ENCODE measurements at places on chromosomes 5 and 9.

GRCh38 chr9:19809422-19810269 lies 20.8 kb upstream of the SLC24A2 start:
- DNase-seq = no peak

DNA sequence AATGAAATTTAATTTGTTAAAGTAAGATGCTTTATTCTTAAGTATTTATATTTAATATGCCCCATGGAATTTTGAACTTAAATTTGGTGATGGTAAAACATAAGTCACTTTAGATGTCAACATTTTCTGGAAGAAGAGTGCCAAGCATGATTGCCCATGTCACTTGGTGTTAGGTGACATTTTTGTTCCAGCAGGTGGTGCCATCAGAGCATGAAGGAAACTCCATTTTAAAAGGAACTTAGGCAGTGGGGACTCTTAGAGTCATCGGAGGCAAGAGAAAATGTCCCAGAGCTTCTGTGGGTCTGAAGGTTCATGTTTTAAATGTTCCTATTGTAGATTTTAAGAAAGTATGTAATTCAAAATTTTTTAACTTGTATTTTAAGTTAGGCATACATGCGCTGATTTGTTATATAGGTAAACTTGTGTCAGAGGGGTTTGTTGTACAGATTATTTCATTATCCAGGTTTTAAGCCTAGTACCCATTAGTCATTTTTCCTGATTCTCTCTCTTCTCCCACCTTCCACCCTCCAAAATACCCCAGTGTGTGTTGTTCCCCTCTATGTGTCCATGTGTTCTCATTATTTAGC lies 789.3 kb downstream of the SEMA5A start:
- no peak for DNase-seq

DNA sequence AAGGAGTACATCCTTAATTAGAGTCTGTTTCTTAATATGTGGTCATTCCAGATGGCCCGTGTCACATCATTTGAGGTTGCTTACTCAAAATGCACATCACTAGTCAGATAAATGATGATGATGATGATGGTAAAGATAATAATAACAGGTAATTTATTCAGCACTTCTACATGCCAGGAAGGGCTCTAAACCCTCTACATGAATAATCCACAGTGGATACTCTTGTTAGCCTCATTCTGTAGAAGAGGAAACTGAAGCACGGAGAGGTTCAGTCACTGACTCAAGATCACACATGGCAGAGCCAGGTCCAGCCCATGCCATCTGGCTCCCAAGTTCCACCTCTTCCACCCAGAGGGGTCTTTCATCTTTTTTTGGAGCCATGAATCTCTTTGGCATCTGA lies 11.7 kb downstream of the SH3PXD2B start:
- DNase-seq = no peak

- DNase-seq = no peak
Measured at GRCh38 chr9:88826181-88826580, 165.1 kb upstream of the S1PR3 start.

DNA sequence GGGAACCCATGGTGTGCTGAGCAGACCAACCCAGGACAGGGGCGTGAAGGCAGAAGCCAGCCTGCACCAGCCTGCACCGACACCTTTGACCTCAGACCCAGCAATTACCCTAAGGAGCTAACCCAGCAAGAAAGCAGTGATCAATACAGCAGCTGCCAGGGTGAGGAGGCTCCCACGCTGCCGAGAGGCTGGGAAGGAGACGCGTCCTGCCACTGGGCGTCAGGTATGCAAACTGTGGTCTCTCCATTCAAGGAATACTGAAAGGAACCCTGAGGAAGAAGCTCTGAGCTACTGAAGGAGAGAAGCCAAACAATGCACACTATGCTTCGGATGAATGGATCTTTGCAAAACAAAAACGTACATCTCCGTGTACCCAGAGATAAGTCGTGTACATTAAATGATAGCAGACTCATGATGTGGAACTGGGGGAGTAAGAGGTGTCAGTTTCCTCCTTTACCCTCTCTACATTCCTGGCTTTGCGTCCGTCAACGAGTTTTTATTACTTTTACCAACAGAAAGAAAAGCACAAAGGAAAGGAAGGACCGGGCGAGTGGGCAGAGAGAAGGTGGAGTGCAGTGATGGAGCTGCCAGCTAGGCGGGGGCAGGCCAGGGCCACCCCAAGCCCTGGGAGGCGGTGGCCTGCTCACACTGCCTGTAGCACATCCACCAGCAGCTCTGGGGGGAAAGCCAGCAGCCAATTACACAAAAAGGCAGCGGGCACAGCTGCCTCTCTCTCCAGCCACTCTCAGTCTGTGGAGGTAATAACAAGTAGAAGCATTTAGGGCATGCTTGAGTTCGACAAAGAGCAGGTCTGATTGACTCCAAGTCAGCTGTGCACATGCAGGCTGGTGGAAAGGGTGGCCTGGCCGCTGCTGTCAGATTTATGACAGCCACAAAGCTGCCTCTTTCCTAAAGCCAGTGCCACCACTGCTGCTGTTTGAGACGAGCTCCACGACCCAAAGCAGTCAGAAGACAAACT lies 29.3 kb downstream of the RASGEF1C start:
- no peak for DNase-seq

GRCh38 chr5:10445352-10445751 lies 3.7 kb downstream of the ROPN1L start:
- peak; percentile 60 for DNase-seq

DNA sequence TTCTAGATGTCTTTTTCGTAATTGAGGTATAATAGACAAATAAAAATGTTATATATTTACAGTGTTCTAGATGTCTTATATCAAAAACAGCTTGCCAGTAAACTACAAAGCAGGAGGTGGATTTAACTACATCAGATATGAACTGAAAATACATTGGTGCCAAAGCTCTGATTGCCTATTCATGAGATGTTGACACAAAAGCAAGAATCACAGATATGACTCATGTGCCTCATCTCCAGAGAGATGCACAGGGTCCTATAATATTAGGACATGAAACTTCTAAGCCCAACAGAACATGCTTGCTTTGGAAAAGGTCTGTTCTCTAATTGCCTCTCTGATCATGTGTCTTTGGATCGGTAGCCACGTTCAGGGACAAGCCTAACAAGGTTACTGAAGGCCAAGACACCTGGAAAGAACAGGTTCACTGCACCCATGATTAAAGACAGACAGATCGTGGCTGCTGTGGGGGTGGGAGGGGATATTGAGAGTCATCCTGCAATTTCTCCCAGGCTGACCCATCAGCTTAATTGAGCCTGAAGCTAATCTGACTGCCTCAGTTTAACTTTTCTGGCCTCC lies 16.8 kb downstream of the ABCA1 start:
- DNase-seq = no peak

DNA sequence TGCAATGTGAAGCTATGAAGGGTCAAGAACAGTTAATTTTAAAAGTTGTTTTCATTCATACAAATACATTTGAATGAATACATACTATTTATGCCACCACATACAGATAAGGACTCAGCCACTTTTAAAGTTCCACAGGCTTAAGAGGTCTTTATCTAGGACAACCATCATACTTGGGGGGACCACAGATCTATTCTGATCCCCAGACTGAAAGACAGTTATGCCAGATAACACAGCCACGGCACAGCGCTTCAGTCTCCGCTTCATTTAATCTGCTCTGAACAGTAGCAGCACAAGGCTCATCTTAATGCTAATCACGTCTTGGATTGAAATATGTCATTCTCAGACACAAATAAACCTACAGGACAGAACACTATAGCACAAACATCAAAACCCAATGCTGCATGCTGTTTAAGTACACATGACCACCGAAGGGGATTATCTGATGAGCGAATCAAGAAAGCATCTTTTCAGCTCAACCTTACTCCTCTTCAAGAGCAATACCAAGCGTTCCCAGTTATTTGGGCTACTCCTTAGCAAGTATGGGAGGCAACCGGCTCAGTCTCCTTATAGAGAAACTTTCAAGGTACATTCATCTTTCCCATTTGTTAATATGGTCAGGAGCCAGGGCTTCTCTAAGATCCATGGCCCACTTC lies 33.3 kb downstream of the PUM3 start:
- DNase-seq = no peak

DNA sequence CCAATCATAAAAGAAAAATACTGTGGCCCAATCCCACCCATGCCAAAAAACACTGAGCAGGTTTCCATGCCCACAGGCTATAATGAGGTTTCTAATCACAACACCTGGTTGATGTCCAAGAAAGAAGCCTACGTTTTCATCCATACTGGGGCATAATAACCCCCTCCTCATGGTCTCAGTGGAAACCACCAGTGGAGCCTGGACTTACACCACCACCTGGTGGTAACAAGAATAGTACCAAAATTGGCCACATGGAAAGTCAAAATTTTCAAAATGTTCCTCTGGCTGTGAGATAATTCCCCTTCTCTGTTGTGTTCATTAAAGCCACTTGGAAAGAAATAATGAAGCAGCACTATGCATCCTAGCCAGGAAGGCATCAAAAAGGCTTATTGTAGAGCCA lies 687.3 kb upstream of the ST8SIA4 start:
- DNase-seq = peak; percentile 1

- DNase-seq = no peak
Measured at GRCh38 chr9:93050231-93050630, 8.3 kb upstream of the SUSD3 start.

DNA sequence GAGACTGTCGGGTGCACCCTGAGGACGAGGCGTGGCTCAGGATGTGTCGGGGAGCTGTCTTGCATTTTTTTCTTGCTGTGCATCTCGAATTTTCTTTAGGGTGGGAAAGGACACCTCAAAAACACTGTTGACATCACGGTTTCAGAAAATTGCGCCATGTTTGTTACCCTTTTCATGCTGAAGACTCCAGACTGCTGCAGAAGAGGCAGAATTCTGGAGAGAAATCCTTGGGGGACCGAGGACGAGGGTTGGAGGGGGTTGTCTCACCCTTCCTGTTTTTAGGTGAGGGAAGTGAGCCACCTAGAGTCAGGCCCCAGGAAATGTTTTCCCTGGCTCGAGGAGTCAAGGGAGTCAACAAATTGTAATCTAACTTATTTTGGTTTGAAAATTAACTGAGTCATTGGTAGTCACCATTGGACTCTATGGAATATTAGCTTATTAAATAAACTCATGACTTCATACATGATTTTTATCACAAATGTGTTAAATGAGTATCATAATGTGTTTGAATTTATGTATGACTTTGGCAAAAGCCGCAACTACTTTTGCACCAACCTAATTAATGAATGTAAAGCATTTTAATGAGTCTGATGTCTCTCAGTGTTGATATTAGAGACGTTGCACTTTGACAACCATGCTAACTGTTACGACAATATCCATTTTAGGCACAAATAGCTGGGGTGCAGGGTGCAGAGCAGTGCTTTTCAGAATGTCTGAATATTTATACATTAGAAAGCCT lies 724 bp upstream of the LYSMD3 start:
- DNase-seq = no peak

- no peak for DNase-seq
Measured at GRCh38 chr5:1431021-1431811, 14.0 kb downstream of the SLC6A3 start.

- DNase-seq = no peak
Measured at GRCh38 chr5:107370396-107370968, 300.3 kb downstream of the EFNA5 start.

DNA sequence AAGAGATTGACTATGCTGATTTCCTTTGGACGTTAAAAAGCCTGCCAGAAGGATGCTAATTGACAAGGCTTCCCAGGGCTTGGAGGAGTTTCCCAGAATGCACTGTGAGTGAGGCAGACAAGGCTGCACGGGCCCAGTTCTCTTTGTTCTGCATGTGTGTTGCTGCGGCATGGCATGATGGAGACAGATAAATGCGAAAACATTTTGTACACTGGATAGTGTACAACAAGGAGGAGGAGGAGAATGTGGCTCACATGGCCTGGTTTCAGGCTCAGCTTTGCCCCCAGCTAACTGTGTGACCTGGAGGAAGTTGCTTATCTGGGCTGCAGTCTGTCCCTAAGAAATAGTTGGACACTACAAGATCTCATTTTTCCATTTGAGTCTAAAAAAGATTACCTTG lies 135.5 kb upstream of the CPEB4 start:
- DNase-seq = no peak

DNA sequence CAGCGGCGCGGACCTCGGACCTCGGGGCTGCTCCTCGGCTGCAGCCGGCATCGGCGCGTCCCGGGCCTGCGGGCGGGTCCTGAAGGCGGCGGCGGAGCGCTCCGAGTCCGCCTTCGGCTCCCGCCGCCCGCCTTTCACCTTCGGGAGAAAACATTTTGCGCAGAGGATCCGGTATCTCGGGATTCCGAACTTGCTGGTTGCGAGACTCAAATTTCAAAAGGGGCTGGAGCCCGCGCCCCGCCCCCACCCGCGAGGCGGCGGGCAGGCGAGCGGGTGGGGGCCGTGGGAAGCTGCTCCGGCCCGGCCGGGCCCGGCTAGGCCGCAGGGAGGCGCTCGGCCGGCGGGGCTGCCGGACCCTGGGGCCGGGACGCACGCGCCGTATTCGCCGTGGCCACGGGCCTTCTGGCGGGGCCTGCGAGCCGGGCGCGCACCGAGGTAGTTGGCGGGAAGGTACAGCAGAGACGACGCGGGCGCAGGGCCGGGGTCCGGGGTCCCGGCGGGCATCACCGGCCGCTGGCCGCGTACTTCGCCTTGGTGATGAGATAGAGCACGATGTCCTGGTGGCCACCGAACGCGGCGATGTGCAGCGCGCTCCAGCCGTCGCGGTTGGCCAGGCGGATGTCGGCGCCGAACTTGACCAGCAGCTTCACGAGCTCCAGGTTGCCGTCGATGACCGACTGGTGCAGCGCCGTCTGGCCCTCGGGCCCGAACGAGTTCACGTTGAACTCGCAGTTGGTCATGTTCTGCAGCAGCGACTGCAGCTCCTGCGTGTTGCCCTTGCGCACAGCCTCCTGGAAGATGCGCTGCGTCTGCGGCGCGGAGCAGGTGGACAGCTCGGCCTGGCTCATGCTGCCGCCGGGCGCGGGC lies 757 bp downstream of the NRARP start:
- no peak for DNase-seq

DNA sequence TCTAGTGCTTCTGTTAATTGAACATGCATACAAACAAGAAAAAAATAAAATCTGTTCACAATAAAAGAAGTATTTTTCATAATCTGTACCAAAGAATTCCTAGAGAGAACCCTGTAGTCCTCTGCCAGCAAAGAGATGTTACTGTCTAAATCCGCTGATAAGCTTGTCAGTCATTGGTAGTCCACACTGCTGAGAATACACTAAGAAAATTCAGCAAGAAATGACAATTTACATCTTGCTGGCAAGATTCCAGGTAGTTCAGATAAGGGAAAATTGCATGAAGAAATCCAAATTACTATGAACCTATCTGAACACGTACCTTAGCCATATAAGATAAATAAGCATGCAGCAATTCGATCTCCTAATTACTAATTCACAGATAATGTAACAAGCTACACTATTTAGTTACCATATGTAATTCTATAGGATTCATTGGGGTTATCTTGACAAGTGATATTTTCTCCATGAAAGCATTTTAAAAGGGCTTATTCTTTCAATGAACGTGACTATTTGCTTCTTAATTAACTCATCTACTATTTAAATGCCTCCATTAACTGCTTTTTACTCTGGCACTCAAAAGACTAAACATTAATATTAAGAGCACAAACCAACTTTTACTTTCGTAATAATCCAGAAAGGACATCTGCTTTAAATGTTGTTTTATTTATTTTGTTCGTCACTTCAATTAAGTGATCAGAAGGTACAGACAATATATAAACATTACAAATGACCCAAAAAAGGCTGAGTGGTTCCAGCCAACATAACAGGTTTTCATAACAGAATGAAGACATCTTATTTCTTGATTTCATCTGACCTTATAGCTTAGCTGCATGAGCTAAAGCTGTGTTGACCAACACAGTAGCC lies 9.7 kb downstream of the MPDZ start:
- no peak for DNase-seq

All from CD4-positive, alpha-beta T cell treated with Interferon alpha-2 for 1 hour (primary cell).